ENCODE measurements at places on chromosomes 6 and 20.

GRCh38 chr6:152399399-152399798, 237.8 kb downstream of the SYNE1 start:
- DNase-seq, result no peak

GRCh38 chr6:121441477-121441876, 6.0 kb downstream of the GJA1 start:
- DNase-seq, result no peak

DNA sequence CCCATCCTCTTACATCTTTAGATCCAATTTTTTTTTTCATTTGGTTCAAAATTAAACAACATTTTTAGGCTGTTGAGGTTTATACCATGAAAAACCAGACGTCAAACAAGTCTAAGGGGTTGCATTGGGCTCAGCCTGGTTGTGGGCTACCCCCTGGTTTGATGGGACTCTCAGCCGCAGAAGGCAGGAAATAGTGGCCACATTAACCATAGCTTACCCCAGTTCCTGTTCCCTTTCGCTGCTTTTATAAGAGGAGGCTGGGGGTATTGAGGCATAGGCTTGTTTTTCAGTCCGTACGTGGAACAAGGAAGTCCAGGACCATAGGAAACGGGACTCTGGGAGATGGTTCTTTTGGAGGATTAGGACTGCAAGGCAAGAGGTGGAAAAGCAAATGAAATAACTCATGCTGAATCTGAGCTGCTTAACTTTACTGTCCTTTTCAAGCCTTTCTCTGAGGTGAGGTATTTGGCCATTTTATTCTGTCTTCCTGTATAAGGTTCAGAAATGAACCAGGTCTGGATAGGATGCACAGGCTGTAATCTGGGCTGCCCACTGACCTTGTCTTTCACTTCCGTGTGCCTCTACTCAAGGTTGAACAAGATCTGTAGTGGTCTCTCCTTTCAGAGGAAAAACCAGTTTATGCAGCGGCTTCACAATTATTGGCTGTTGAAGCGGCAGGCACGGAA, 7.7 kb downstream of the BRPF3 start:
- no peak for DNase-seq

DNA sequence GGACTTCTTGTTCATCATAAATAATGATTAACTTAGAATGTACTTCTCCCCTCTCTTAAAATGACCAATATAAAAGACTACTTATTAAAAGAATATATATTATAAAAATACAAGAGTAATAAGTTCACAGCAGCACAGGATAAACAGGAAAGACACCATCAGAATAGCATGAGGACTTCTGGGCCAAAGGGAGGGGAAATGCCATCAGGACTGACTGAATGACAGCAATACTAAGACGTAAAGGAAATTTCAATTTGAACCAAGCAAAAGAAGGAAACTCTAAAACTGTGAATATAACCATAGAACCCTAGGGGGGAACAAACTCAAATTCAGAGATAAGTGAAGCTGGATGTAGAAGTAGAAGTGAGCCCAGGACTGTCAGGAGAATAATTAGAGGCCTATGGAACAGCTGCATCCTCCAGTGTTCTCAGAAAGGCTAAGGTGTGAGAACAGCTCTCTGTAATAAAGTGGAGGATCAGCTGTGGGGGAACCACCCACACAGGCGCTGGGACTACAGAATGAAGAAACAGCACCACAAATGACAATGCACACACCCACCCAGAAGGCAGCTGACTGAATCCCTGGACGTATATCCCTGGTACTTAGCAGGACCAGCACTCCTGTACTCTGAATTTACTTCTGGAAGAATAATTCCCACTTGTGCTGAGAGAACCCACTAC, 37.8 kb downstream of the ZHX3 start:
- DNase-seq, result no peak

DNA sequence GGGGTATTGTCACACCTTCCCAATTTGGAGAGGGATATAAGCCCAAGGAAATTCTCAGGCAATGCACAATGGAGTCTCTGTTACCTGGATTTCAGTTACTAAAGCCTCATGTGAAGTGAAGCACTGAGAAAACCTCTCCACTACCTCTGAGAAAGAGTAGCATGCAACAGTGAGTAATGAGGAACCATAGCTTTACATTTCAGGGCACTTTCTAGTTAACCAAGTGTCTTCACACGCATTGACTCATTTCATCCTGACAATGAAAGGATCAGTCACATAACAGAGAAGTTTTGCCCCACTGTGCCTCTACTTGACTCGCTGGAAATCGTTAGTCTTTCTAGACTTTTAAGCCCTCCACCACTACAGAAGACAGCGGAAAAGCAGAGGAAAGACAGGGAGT, 86.2 kb upstream of the ARID1B start:
- DNase-seq, result no peak

DNA sequence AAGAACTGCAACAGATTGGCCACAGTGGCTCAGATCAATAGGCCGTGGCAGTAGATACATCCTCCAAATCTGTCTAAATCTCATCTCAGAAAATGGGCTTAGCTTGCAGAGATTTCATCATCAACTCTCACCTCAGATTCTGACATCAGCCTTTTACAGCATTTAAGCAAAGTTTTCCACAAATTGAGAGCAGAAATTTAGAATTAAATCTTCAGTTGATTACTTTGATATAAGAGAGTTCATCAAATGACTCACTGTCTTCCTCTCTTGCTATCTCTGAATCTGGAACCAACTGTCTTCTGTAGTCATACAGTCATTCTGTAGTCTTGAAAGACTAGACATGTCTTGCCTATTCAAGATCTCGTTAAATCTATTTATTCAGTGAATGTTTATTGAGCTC, 45.2 kb upstream of the CTAGE9 start:
- DNase-seq, result no peak

DNA sequence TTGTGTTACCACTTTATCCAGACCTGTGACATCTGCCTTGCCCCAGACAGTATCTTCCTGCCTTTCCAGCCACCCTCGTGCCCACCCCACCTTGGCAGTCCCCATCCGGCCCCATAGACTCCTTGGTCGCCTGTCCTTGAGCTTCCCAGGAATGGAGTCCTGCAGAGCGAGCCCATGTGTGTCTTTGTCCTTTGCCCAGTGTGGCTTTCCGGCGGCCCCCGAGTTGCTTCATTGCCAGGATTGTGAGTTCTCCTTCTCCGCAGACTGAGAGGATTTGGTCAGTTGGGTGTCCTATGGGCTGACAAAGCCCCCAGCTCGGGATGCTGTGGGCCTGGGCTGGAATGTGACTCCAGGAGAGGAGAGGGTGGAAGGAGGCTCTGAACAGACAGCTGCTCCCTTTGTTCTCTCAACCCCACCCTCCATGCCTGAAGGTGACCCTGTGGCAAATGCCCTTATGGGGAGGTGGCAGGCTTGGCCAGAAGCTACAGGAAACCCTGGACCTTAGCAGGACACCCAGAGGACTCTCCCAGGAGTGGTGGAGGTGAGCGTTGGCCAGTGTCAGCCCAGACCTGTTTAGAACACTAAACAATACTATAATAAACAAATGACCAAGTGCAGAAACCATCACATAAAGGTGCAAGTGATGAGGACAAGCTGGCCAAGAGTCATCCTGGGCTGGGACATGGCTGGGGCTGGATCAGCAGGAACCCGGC, 1.9 kb upstream of the CST1 start:
- no peak for DNase-seq

DNA sequence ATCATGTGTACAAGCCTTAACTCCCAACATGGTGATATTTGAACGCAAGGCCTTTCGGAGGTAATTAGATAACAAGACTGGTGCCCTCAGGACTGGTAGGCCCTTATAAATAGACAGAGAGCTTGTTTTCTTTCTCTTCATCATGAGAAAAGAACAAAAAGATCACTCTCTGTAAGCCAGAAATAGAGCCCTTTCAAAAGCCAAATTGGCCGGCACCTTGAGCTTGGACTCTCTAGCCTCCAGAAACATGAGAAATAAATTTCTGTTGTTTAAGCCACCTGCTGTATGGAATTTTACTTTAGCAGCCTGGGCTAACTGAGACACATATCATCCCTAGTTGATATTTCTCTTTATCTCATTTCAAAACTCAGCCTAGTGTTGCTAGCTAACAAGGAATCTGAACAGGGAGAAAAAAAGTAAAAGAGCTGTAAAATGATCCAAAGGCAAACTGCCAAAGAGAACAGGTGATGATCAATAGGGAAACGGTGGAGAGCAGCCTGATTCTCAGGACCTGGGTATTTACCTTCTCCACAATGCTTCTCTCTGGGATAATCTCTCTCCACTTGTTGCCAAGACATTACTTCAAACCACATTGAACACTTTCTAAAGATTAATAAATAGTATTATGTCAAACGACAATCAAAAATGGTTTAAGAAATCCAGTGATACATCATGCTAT, 6.1 kb downstream of the COL21A1 start:
- no peak for DNase-seq

GRCh38 chr6:159908979-159909378, 18.2 kb downstream of the MAS1 start:
- no peak for DNase-seq

GRCh38 chr6:106988664-106989063, 14.1 kb upstream of the CD24 start:
- DNase-seq, result no peak

DNA sequence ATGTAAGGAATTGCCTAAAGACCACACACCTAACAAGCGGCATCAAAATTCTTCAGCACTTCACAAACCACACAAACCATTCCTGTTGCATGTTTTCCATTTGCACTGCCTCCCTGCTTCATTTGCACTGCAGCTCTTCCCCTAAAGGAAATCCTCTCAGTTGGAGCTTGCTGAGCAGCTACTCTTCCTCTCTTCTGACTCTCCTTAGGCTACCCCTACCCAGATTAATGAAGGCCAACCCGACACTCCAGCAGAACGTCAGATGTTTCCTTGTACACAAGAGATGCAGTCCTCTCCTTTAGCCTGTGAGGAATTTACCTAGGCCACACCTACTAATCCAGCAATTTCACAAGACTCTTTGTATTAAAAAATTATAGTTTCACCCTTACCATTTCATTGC, 8.1 kb downstream of the BEND6 start:
- no peak for DNase-seq

DNA sequence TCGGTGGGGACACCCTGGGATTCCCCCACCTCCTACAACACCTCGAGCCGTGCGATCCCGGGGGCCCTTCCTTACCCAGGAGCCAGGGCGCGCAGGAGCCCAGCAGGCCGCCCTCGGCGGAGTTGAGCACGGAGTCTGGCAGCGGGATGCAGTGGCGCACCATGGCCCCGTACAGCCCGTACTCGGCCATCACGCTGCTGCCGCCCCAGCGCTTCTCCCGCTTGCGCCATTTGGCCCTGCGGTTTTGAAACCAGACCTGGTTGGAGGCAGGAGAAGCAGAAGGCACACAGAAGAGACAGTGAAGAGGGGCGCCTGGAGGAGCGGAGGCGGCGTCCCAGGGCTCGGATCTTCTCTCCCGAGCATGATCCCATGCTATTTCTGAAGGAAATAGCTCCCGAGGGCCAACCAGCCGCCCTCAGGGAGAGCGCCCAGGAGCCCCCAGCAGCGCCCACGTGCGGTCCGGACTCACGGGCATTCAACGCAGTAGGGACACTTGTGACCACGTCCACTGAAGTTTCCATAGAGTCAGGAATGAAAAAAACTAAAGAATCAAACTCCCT, 4.3 kb downstream of the VSX1 start:
- DNase-seq, result no peak

GRCh38 chr20:53706466-53707370, 113.1 kb upstream of the ZNF217 start:
- no peak for DNase-seq

GRCh38 chr6:65450451-65450850, 256.6 kb downstream of the EYS start:
- no peak for DNase-seq

- DNase-seq, result no peak
Measured at GRCh38 chr20:9514072-9514460, 324 bp upstream of the LAMP5 start.

- DNase-seq, result no peak
Measured at GRCh38 chr20:4076033-4076432, 60.7 kb upstream of the RNF24 start.

- DNase-seq, result no peak
Measured at GRCh38 chr6:143822584-143823024, 20.5 kb upstream of the LTV1 start.
